SK-N-SH (cell line): ENCODE measurements at places on chromosomes 13 and 19. TPM values are rescaled to one million over a fixed set of nuclear protein-coding genes. Genes with fewer than 3 reads are reported as not detected.

- H3K27ac ChIP-seq = no peak overlapping the region
- DNase-seq = no peak
- H3K27me3 ChIP-seq = no peaks in the 10 kb centered on the region
- no peaks in the 10 kb centered on the region for H3K4me1 ChIP-seq
These were observed 315.7 kb downstream of the KCTD12 start for GRCh38 chr13:76570510-76570971.

MEDAG gene
- 0.03 TPM in 1 of 2 replicates, not detected in the other for polyA plus RNA-seq

GRCh38 chr19:19550972-19551852 is 13.1 kb downstream of the CILP2 start:
- no peak overlapping the region for H3K4me3 ChIP-seq
- H3K36me3 ChIP-seq = no peaks in the 10 kb centered on the region
- DNase-seq = no peak
- no peaks in the 10 kb centered on the region for H3K27me3 ChIP-seq
- H3K27ac ChIP-seq = no peak overlapping the region

KIR2DL4 gene
- polyA plus RNA-seq = not detected in 2 replicates

DNA sequence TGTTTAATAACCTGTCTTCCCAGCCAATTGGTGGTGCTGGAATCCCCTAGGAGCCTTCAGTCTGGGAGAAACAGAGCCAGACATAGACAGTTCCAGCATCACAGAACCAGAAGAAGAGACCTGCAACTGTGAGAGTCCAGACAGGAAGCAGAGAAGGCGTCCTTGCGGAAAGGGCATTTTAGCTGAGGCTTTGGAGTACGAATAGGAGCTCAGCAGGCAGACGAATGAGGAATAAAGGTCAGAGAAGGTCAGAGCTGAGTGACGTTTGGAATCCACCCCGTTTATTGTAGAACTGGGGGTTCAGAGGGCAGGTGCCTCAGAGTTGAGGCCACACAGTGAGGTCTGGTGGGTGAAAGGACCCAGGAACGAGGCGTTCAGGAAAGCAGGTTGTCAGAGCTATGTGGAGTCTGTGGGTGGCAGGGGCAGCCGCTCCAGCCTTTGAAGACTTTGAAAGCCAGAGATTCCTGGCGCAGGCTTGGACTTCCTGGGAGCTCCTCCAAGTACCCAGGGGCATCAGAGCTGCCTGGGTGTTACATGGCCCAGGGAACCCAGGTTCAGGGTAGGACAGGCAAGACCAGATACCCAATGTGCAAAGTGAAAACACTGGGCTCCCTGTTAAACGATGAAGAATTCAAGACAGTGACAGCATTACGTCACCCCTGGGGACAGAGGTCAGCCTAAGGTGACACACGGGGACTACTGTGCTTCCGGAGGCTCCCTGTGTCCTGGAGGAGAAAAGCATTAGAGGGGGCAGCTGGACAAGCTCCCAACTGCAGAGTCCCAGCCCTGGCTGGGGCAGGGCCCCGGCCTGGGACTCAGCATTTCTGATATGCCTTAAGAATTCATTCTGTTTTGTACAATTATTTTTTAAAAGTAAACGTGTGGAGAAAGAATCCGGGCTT is 5.5 kb downstream of the ARRDC2 start:
- H3K4me1 ChIP-seq = peaks cover 3% of the 10 kb centered on the region; the same call in 1 of the 2 replicates
- H3K27ac ChIP-seq = no peak overlapping the region
- DNase-seq = no peak
- peaks cover 15% of the 10 kb centered on the region; the same call in 1 of the 2 replicates for H3K36me3 ChIP-seq

- H3K36me3 ChIP-seq = no peaks in the 10 kb centered on the region
- no peaks in the 10 kb centered on the region for H3K4me1 ChIP-seq
- peak; percentile 60 for DNase-seq
- H3K27me3 ChIP-seq = no peaks in the 10 kb centered on the region
- no peak overlapping the region for H3K4me3 ChIP-seq
These were observed 30.3 kb upstream of the FRY start for GRCh38 chr13:32001154-32001768.

GRCh38 chr13:32446220-32446619 is 18.3 kb upstream of the N4BP2L1 start:
- no peaks in the 10 kb centered on the region for H3K36me3 ChIP-seq
- no peak for DNase-seq
- H3K27ac ChIP-seq = no peak overlapping the region
- no peak overlapping the region for H3K4me3 ChIP-seq

ZNF610 gene
- polyA plus RNA-seq = 1.9 and 2.9 TPM in 2 replicates

- no peak for DNase-seq
- no peaks in the 10 kb centered on the region for H3K36me3 ChIP-seq
- peaks cover 3% of the 10 kb centered on the region; the same call in 1 of the 2 replicates for H3K4me1 ChIP-seq
- H3K4me3 ChIP-seq = no peak within 1 kb of the TSS
These were observed at the start of gene MEIOSIN for GRCh38 chr19:45733160-45733810. Gene MEIOSIN, plus strand, starts transcription at chr19:45733439. Its CDS starts 1,938 bp downstream, at chr19:45735377.

CYSLTR2 gene
- polyA plus RNA-seq = 0.12 and 0.41 TPM in 2 replicates

- H3K27me3 ChIP-seq = no peaks in the 10 kb centered on the region
- H3K4me1 ChIP-seq = peaks cover 8% of the 10 kb centered on the region; the same call in 1 of the 2 replicates
- H3K27ac ChIP-seq = no peak overlapping the region
- DNase-seq = no peak
- H3K36me3 ChIP-seq = no peaks in the 10 kb centered on the region
- no peak overlapping the region for H3K4me3 ChIP-seq
These were observed 27.1 kb downstream of the OLFM2 start for GRCh38 chr19:9909251-9909650.

DNA sequence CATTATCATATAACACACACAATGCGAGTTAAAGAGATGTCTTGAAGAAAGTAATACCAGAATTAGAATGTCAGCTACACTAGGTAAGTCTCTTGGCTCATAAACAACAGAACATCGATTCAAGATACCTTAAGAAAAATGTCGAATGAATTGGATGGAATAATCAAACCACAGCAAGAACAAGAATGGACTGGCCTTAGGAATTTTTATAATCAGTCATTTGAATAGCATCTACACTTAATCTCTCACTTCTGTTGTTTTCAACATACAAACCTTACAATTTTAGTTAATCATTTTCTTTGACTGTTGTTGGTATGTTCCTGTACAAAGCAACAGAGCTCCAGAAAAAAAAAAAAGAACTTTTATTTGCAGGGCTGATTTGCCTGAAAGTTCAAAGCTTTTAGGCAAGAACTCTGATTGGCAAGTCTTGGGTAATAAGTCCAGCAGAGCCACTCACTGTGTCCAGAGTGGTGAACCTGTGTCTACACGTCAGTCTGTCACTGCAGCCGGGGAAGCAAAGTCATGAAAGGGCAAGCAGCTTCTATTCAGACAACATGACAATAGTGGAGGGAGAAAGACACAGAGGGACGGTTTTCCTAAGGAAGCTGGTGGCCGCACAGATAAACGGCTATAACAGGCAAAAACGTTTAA is 1026.1 kb upstream of the MIR17HG start:
- H3K27me3 ChIP-seq = no peaks in the 10 kb centered on the region
- no peaks in the 10 kb centered on the region for H3K36me3 ChIP-seq
- no peaks in the 10 kb centered on the region for H3K4me1 ChIP-seq

NOVA2 gene
- polyA plus RNA-seq = 1.3 and 1.9 TPM in 2 replicates

SCEL gene
- polyA plus RNA-seq = 0.02 and 0.03 TPM in 2 replicates

PNMA8C gene
- 1.3 and 1.6 TPM in 2 replicates for polyA plus RNA-seq

GRCh38 chr19:36051236-36051635 is 2.8 kb downstream of the THAP8 start:
- no peaks in the 10 kb centered on the region for H3K27me3 ChIP-seq
- H3K27ac ChIP-seq = no peak overlapping the region
- no peak for DNase-seq
- H3K4me3 ChIP-seq = no peak overlapping the region

DNA sequence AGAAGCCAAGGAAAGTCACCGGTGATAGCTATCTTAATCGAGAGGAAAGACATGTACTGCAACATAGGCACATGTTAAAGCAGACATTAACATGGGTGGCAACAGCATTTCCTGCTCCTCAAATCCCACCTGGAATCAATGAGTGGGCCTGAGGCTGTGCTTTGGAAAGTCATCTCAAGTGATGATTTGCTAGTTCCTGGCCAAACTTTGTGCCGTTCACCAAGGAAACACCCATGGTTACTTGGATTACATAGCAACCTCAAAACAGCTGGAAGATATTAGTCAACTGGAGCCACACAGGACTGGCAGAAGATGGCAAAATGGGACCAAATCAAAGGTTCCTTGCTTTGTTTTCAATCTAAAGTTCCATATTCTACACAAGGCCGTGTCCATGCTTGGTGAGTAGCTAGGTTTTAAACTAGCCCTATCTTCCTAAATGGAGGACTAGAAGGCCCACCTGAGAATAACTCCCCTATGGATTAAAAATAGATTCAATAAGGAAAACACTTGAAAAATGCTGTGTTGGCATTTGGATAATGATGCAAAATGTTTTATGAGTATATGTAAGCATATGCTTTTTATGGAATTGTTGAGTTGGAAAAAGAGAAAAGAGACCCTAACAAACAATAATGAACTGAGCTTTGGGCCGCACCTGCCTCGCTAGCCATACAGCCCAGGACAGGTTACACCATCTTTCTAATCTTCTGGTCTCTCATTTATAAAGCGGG is 144.5 kb downstream of the RGCC start:
- H3K4me3 ChIP-seq = no peak overlapping the region
- no peaks in the 10 kb centered on the region; the same call in 1 of the 2 replicates for H3K4me1 ChIP-seq
- no peaks in the 10 kb centered on the region for H3K27me3 ChIP-seq
- no peak overlapping the region for H3K27ac ChIP-seq
- H3K36me3 ChIP-seq = peaks cover 12% of the 10 kb centered on the region; the same call in 1 of the 2 replicates

S1PR2 gene
- polyA plus RNA-seq = 3.6 and 3.8 TPM in 2 replicates
